Activated T-cell treated with anti-CD3 and anti-CD28 coated beads for 48 hours (primary cell): ENCODE measurements at places on chromosomes 7 and 10.

- DNase-seq = no peak
These were observed 960.3 kb upstream of the LRRN3 start for GRCh38 chr7:110130669-110131068.

DNA sequence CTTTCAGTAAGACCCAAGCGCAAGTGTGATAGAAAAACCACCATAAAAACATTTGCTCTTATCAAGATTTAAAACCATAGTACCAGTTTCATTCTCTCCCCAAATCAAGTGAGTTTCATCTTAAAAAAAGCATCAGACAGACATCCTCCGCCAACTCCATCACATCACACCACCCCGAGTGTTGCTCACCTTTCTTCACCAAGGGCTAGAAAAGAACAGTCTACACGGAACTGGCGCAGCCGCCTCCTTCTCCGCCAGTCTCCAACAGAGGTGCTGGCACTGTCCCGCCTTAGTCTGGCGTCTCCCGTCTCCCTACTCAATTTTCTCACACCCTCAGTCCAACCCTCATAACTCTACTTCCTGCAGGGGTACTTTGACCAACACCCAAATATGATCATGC, 46.9 kb upstream of the WIPI2 start:
- DNase-seq = peak; percentile 19

- DNase-seq = no peak
These were observed 71.7 kb downstream of the SH3PXD2A start for GRCh38 chr10:103783681-103784080.

- DNase-seq = no peak
These were observed 493.1 kb downstream of the PLXNA4 start for GRCh38 chr7:132083126-132083525.

GRCh38 chr10:29026065-29026797, 262.6 kb upstream of the LYZL1 start:
- DNase-seq = no peak

GRCh38 chr10:6025683-6026255, 36.4 kb downstream of the IL2RA start:
- DNase-seq = no peak

DNA sequence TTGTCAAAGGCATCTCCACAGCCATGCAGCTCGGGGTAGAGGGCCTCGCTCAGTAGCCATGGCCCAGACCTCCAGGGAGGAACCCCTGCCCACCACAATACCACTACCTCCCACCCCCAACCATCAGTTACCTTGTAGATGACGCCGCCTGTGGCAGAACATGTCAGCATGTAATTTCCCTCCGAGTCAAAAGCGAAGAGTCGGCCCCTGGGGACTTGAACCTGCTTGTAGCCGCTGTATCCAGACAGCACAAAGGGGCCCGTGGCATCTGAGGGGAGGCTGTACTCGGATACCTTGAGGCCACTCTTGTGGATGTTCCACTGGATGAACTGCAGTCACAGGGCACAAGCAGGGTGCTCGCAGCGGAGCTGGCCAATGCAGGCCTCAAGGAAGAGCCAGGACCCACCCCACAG, 16.3 kb upstream of the CYREN start:
- DNase-seq = no peak

DNA sequence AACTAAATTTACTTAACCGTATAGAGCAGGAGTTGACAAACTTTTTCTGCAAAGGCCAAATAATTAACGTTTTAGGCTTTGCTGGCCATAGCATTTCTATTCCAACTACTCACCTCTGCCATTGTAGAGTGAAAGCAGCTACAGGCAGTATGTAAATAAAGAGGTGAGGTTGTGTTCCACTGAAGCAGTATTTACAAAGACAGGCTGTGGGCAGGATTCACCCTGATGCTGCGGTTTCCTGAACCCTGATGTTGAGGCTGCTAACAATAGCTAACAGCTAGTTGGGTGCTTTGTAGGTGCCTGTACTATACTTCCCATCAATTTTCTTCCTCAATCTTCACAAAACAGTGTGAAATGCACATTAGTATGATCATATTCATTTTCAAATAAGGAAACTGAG, 47.0 kb upstream of the LAMB1 start:
- no peak for DNase-seq

DNA sequence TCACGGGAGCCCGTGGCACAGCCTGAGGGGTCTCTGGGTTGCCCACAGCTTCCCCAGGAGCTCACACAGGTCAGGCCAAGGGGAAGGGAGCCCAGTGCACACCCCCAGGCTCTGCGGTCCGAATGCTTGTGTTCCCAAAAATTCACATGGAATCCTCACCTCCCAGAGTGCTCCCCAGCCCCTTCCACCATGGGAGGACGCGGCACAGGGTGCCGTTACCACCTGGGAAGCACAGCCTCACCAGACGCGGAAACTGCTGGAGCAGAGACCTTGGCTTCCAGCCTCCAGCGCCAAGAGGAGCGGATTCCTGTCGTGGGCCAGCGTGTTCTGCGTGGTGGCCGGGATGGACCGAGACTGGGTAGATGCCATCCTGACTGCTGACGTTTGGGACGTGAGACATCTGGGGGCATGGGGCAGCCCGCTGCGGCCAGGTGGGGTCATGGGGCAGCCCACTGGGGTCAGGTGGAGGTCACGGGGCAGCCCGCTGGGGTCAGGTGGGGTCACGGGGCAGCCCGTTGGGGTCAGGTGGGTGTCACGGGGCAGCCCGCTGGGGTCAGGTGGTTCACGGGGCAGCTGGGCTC, 149.4 kb downstream of the WDR37 start:
- DNase-seq = no peak

- no peak for DNase-seq
These were observed 72.4 kb upstream of the EBF3 start for GRCh38 chr10:130036296-130037065.

DNA sequence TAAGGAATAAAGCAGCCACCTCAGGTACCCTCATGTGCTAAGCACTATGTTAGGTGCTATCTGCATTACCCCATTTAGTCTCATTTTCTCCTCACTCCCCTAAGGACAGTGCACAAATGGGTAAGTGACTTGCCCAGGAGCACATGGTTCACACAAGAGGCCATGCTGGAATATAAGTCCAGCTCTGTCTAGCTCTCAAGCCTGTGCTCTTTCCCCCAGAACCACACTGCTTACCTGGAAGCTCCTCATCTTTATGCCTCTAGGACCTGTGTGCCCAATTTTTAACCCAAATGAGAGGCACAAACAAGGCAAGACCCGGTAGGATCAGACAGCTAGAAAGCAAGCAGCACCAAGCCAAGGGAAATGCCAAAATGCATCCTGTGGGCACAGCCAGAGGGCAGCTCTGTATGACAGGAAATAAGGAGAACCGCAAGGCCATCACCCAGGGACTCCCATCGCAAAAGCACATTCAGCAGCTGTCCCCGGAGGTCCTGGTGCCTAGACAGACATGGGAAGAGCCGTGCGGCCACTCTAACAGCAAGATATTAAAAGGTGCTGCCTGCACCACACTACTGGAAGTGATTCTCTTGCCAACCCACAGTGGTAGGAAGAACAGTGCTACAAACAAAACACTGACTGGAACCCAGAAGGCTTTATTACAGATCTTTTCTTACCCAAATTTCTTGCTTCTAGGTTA, 88.1 kb downstream of the GSAP start:
- no peak for DNase-seq

GRCh38 chr7:24956021-24956420, 24.0 kb downstream of the OSBPL3 start:
- no peak for DNase-seq

- no peak for DNase-seq
These were observed 660.7 kb downstream of the PARD3 start for GRCh38 chr10:34154383-34154900.

GRCh38 chr7:134828361-134828760, 48.9 kb downstream of the CALD1 start:
- no peak for DNase-seq

GRCh38 chr7:30238721-30239441, 45.5 kb upstream of the ZNRF2 start:
- DNase-seq = no peak

DNA sequence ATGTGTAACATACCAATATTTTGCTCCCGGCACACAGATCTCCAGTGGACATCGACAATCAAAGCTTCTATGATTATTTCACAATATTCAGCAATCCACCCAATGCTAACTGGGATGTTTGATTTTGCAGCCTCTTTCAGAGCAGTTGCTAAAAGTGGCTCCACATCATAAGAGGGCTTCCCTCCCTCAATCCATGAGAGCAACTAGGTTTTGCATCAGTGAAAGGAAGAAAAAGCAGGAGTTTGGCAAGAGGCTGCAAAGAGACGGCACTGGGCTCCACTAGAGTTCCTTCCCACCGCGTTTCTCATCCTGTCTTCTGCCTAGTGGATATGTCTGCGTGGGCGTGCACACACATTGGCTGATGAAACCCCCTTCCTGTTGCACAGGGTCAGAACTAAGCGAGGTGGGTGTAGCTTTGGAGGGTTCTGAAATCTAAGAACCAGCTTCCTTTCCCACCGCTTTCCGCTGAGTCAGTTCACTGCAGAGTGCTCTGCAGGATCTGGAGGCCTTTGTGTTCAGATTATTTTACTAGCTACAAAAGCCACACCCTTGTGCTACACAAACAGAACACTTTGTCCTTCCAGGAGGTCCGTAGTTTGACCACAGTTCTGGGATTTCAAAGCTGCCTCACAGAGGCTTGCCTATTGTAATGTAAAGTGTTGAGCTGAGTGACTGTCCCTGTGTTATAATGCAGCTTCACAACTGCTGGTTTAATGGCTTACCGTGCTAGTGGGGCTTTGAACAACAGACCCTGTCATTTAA, 28.1 kb downstream of the ARL4A start:
- DNase-seq = peak; percentile 18

DNA sequence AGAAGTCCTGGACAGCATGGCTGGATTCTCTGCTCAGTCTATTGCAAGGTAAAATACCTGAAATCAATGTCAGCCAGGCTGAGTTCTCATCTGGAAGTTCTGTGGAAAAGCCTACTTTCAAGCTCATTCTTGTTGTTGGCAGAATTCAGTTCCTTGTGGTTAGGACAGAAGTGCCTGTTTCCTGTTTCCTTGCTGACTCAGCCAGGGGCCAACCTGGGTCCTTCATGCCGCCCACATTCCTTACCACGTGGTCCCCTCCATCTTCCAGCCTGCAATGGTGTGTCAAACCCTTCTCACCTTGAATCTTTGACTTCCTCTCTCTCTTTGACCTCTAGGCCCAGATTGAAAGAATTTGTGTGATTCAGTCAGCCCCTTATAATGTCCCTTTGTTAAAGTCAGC, 197.1 kb upstream of the STK17A start:
- DNase-seq = peak; percentile 4

DNA sequence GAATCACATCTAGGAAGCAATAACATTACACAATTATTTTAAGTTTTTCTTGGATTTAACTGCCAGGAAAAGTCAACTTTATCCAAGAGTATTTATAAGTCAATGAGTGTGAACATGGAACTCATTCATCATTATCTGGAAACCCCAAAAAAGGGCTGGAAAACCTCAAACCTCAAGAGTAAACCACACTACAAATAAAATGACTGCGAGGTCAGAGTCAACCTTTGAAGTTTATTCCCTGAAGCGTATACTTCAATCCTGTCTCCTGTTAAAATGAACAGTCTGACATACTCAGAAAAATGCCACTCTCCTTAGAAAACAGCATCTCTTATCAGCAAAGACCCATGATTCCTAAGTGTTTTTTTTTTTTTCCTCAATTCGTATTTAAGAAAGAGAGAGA, 86.5 kb downstream of the RELN start:
- no peak for DNase-seq

- DNase-seq = no peak
These were observed 270.1 kb downstream of the PRKG1 start for GRCh38 chr10:51344371-51344770.

GRCh38 chr7:80411621-80412020, 100.2 kb downstream of the GNAT3 start:
- no peak for DNase-seq

DNA sequence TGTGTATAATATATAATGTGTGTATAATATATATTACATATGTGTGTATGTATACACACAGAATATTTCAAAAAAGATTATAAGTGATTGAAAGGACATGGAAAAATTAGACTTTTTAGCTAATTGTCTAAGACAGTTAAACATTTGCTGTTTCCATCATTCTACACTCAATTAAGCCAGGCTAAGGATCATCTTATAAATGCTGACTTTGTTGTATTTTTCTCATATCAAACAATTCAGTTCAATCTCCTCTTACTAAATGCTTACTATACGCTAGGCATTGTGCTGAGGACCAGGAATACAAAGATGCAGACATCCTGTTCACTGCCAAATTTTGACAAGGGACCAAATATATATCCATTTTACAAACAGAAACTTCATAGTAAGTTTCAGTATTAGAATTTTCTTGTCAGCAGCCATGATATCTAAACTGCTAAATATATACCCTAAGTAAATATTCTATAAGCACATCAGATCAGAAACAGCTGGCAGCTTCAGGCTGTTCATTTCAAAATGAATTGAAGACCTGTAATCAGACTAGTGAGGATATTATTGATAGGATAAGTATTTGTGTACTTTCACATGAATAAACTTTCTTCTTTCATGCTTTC, 10.3 kb upstream of the LRRN3 start:
- no peak for DNase-seq

DNA sequence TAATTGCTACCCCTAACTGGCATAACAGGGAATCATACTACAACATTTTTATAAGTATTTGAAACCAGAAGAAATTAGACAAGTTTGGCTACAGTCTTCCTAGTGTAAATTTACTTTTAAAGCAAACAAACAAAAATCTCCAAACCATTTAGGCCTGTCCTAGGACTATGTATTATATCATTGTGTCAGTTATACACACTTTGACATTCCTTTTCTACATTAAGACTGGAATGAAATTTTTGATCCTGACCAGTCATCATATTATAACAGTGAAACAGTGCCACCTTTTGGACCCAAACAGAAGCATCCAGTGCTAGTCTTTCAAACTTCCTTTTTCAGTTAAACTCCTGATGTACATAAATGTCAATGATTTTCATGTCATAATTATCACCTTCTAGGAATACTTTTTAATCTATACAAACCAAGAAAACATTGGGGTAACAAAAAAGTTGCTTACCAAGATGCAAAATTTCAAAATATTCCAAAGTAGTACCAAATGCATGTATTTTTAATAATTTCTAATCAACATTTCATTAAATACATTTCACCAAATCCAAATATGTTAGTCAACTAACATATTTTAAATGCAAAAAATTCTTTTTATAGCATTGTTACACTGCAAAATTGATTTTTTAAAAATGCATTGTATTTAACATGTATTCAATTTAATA, 75.7 kb downstream of the IMMP2L start:
- DNase-seq = no peak

- DNase-seq = no peak
These were observed 31.0 kb downstream of the AKR1B1 start for GRCh38 chr7:134427896-134428295.

- no peak for DNase-seq
These were observed 13.5 kb downstream of the CCM2 start for GRCh38 chr7:45013465-45013967.

DNA sequence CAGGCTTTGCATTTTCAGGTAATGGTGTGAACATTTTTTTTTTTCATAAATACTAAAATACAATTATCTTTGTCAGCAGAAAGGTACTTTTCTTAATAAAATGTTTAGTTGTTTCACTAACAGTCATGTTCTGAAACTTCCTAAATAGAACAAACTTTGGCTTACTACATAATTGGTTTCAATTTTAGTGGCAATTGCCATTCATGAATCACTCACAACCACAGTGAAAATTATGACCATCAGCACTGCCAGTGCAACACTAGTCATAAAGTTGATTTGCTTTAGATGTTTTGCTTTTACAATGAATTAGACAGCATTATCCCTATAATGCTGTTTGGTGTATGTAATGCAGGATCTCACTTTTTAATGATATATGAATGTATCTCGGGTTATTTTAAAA, 297.6 kb upstream of the PLXDC2 start:
- no peak for DNase-seq
